Right renal pelvis (tissue), 4 donors: ENCODE measurements at places on chromosomes 12 and 14. TPM values are rescaled to one million over a fixed set of nuclear protein-coding genes. Genes with fewer than 3 reads are reported as not detected.

Gene FANCM
- polyA plus RNA-seq: 13.8 TPM

Gene DENR
- polyA plus RNA-seq: 83.2 TPM

Gene OTX2
- polyA plus RNA-seq: not detected

Gene WSCD2
- polyA plus RNA-seq: 7.6 TPM

Gene PEX5
- 49.4 TPM for polyA plus RNA-seq

Gene LRFN5
- polyA plus RNA-seq: 8.4 TPM

Gene SLC25A21
- 3.1 TPM for polyA plus RNA-seq

Gene EID3
- polyA plus RNA-seq: 4.8 TPM

Gene CISTR
- polyA plus RNA-seq: not detected

Gene PAX9
- polyA plus RNA-seq: 0.24 TPM

Gene AMDHD1
- 1.2 TPM for polyA plus RNA-seq

Gene PTGER2
- 7.4 TPM for polyA plus RNA-seq

Gene ERBB3
- 73.9 TPM for polyA plus RNA-seq

Gene AHNAK2
- polyA plus RNA-seq: 1.3 TPM

Gene GAS2L3
- 20.9 TPM for polyA plus RNA-seq

Gene KRT83
- not detected for polyA plus RNA-seq

Gene SLC17A8
- polyA plus RNA-seq: 0.50 TPM

Gene ARHGEF25
- 35.1 TPM for polyA plus RNA-seq

Gene OASL
- polyA plus RNA-seq: not detected

Gene TNS2
- polyA plus RNA-seq: 89.0 TPM

Gene TESPA1
- polyA plus RNA-seq: 0.34 TPM

Gene KRT82
- not detected for polyA plus RNA-seq

Gene KLRB1
- 6.8 TPM for polyA plus RNA-seq

Gene PRB2
- polyA plus RNA-seq: not detected

Gene RASSF8
- 59.5 TPM for polyA plus RNA-seq

Gene ENDOU
- 0.17 TPM for polyA plus RNA-seq

Gene TRHDE
- polyA plus RNA-seq: 29.4 TPM

Gene RAB2B
- 42.8 TPM for polyA plus RNA-seq
